HL-60 (cell line): ENCODE measurements at places on chromosomes 11 and 22.

DNA sequence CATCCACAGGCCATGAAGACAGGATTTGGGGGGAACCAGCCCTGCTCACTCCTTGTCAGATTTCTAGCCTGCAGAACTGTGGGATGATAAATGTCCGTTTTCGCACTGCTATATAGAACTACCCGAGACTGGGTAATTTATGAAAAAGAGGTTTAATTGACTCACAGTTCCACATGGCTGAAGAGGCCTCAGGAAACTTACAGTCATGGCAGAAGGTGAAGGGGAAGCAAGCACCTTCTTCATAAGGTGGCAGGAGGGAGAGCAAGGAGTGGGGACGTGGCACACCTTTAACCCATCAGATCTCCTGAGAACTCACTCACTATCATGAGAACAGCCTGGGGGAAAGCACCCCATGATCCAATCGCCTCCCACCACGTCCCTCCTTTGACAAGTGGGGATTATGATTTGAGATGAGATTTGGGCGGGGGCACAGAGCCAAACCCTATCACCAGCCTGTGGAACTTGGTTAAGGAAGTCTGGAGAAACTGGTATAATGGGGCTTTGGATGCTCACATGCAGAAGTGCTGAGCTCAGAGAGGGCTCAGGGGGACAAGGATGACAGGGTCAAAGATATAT is 50.7 kb downstream of the MYEOV start:
- DNase-seq = no peak

DNA sequence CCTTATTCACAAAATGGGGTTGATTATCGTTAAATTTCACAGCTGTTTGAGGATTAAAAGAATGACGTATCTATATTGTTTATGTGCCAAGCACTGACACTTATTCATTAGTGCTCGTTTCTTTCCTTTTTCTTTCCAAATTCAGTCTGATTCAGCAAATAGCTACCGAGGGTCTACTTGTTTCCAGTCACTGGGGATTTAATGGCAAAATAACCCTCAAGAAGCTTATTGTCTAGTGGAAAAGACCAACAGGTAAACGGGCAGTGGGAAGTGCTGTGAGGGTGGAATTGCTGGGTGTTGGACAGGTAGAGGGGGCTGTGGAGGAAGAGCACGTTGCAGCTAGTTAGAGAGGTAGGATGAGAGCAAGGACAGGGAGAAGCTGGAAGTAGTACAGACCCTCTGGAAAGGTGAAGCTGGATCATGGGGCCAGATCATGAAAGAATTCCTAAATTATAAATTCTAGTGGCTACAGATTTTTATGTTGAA is 48.3 kb upstream of the BIRC3 start:
- DNase-seq = no peak

DNA sequence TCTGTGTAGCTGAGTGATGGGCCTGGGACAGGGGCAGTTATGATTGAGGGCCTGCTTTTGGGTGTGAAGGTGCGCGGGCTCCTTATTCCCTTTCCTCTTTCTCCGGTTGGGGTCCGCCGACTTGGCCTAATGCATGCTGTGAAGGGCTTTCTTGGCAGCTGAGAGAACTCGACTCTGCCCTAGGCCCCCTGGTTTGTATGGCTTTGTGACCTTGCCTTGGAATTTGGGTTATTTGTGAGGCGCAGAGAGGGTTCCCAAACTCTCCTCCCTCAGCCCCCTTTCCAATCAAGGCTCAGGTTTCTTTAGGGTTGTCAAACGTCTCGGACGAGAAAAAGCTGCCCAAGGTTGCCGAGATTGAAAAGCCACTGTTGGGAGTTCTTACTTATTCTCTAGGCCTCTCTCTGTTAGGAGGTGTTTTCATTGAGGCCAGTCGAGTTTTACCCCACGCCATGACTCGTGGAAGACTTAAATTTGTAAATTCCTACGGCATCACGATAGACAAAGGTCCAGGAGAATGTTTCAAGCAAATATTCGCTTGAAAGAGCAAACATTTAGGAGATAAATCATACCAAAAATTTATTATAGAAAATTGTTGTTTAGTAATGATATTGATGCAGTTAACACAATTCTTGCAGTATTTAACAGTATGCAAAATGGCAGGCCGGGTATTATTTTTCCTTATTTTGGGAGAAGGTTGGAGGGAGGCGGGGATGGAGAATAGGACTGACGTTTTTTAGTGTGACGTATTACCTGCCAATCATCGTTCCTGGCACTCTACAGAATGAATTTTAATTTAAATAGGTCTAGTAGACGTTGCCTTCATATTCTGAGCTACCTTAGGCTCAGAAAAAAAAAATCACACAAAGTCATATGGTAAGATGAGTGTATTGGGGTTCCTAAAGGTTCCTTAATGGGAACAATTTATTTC is 689 bp downstream of the PDHX start:
- no peak for DNase-seq

DNA sequence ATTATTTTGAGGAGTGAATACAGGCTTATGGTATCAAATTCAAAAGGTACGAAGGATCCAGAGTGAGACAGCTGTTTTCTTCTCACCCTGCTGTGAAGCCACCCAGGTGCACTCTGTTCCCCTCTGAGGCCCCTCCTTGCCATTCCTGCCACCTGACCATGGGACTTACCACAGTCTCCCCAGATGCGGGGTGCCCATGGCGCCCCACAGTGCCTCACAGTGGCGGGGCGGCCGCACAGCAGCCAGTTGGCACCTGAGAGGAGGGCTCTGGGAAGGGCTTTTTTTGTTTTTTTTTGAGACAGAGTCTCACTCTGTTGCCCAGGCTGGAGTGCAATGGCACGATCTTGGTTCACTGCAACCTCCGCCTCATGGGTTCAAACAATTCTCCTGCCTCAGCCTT is 151.7 kb downstream of the CEP164 start:
- DNase-seq = no peak

- no peak for DNase-seq
These were observed 99.8 kb downstream of the ZBTB16 start for GRCh38 chr11:114159320-114159719.

GRCh38 chr11:87454241-87454640 is 416.5 kb downstream of the TMEM135 start:
- DNase-seq = no peak

- DNase-seq = peak; percentile 13
These were observed 11.4 kb downstream of the ZNRF3 start for GRCh38 chr22:28894807-28895206.

DNA sequence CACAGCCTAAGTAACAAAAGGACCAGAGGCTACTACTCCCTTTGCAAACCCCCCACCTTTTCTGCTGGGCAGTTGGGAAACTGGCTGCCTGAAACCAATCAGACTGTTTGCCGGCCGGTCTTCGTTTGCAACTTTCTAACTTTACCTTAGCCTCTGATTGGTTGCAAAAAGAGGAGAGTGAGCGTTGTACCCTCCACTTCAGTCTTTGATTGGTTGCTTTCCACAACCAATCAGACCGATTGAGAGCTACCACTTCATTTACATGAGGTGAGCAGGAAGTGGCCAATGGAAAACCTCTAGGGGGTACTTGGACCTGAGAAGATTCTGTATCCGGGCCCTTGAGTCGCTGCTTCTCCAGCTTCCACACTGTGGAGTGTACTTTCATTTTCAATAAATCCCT is 18.8 kb upstream of the CLNS1A start:
- no peak for DNase-seq

GRCh38 chr11:121459413-121460017 is 6.7 kb upstream of the SORL1-AS1 start:
- DNase-seq = no peak

- DNase-seq = no peak
These were observed 24.1 kb downstream of the CLMP start for GRCh38 chr11:123170929-123171328.

GRCh38 chr22:23053912-23054530 is 16.3 kb upstream of the GNAZ start:
- DNase-seq = no peak

DNA sequence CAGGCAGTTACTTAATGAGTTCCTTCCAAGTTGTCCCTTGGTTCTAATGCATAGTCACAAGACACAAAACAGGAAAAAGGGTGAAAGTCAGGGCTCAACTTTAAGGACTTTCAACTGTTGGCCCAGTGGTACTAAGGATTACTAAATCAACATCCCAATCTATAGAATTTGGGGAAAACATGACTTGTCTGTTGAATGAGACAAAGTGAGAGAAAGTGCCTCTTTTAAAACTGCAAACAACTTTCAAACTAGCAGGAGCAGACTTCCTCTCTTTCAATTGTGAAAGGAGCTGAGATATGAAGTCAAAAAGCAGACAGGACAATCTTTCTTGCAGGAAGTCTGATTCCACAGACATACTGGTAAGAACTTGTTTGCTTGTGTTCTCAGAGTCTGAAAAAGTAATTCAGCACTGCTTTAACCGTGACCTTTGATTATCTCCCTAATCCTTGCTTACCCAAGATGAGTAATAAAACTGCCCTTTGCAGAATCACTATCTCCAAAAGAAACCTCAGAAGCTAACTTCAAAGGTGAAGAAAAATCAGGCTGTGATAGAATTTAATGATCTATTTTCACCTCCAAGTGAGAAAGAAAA is 960.7 kb upstream of the RAG2 start:
- DNase-seq = no peak

DNA sequence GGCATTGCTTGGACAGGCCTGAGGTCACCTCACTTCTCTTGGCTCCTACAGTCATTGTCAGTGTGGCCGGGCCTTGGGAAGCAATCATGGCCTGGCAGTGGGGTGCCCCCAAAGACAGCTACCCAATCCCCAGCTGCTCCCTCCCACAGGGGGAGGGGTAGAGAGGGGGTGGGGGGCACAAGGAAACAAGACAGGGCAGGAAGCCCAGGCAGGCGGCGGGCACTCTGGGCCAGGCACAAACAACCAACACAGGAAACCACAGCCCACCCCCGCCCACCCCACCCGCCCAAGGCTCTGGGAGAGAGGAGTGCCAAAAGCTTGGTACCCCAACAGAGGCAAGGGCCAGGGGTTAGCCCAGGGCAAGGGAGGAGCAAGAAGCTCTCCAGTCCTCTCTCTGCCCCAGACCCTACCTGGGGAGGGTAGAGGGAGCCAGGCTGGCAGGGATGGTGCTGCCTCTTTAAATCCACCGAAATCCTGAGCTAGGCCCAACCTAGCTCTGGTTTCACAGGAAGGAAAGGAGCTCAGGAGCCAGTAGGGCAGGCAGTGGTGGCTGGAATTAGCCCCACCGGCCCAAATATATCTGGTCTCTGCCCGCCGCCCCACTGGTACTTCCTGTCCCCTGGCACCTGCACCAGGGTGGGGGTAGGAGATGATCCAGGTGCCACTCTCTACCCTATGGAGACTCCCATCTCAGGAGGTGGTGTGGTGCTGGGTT is 12.2 kb downstream of the BCL9L start:
- no peak for DNase-seq

- no peak for DNase-seq
These were observed 210.4 kb downstream of the BRD1 start for GRCh38 chr22:49617264-49617663.

- DNase-seq = no peak
These were observed 54.9 kb downstream of the ZC3H12C start for GRCh38 chr11:110147962-110148709.

DNA sequence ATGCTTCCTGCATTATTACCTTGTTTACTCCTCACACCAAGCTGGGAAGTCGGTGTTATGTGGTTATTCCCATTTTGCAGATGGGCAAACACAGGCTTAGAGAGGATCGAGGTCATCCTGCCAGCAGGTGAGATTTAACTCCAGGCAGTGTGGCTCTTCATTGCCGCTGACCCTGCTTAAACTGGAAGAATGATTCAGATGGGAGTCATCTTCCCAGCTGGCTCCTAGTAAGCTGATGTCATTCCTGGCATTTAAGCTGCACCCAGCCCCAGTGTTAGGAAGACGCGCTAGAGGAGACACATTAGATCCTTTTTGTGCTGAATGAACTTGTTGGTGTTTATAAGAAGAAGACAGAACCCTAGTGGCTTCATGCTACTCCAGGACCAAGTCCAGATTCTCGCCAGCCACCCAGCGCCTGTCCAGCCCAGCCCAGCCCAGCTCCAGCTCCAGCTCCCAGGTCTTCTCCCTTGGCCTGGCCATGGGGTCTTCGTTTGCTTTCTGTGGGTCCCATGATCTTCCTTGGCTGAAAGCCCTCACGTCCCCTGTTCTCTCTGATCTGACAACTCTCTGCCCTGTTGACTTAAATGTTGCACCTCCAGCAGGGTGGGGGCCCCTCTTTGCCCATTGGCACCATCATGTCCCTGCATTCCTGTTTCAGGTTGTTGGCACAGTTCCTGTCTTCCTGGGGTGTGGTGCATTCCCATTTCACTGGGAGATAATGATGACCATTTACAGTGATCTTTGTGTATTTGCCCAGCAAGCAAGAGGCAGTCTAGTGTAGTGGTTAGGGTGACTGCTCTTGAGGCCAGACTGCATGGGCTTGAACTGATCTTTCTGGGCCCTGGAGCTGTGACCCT is 13.6 kb downstream of the PARVB start:
- no peak for DNase-seq

DNA sequence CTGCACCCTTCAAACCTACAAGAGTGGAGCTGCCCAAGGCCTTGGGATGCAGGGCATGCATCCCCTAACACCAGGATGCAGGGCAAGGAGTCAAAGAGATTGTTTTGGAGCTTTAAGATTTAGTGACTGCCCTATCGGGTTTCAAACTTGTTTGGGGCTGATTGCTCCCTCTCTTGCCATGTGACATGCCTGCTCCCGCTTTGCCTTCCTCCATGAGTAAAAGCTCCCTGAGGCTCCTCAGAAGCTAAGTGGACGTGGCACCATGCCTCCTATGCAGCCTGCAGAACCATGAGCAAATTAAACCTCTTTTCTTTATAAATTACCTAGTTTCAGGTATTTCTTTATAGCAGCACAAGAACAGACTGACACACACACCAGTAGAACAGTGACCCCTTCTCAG is 15.8 kb upstream of the CSF2RB start:
- DNase-seq = no peak

DNA sequence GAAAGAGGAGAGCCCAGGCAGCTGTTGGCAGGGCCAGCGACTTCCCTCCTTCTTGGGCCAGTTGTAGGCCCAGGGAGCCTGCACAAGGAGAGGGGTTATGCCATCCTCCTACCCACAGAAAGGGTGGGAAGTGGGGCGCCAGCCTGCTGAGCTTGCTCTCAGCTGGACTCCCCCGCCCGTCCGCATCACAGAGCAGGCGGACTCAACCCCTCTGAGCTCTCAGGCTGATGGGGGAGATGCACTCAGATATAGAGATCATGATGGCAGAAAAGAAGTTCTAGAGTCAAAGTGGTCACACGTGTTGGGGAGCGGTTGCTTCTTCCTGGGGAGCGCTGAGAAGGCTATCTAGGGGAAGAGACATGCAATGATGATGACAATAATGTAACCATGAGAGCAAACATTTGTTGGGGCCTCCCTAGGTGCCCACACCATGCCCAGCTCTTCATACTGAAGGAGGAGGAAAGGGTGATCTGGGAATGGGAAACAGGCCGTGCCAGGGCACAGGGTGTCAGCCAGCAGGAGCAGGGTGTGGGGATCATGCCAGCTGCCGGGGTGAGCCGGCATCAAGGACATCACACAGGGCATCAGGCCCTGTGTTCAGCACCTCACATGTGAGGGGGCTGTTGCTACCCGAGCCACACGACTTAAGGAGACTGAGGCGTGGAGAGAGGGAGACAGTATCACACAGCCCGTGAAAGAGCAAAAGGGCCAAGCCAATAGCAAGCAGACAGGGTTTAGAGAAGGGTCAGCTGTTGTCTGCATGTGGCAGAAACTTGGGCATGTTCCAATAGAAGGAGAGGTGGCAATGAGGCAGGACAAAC is 7.7 kb downstream of the SLC35E4 start:
- DNase-seq = no peak
